ENCODE measurements at places on chromosomes 3 and 15.

DNA sequence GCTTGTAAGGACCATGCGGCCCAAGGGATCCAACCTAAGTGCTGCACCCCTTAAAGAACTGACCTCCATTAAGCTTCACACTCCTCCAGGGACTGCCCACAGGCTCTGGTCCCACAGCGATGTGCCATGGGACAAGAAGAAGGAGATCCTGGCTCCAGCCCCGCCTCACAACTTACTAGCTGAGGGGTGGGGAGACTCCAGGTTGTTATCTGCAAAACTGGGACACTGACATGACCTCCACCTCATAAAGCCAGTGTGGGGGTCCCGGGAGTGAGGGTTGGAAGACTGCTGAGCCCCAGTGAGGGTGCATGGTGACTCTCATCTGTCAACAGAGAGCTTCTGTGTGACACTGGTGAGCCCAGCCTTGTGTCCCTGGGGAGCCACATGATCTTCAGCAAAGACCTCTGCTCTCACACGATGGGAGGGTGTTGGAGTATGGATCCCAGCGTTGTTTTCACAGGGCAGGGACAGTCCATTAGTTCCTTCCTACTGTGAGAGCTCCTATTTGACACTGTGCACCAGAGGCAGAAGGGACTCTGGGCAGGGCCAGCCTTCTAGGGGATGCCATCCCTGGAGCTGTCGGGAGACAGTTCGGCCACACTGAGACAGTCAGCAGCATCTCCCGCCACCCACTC is 26.7 kb downstream of the EAF1 start:
- DNase-seq: no peak

DNA sequence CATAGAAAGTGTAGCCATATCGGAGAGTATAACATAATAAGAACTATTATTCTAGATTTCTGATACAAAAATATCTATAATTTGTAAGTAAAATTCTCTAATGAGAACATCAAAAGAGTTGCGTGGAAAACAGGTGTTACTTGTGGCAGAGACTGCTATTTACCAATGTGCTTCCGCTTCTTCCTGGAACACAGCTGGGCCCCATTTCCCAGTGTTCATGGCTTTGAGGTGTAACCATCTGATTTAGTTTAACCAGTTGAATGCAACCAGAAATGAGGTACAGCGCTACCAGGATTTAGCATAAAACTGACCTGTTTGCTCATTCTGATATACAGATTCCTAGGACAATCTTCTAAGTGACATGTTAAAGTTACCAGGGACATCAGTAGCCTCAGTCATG is 1055.2 kb downstream of the IGSF11 start:
- DNase-seq: no peak

DNA sequence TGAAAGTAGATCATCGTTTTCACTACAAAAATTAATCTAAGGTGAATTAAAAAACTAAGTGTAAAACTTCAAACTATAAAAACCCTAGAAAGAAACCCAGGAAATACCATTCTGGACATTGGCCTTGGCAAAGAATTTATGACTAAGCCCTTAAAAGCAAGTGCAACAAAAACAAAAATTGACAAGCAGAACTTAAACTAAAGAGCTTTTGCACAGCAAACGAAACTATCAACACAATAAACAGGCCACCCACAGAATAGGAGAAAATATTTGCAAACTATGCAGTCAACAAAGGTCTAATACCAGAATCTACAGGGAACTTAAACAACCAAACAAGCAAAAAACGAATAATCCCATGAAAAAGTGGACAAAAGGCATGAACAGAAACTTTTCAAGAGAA is 302.0 kb downstream of the CHST2 start:
- no peak for DNase-seq

GRCh38 chr15:29880341-29880740 is 58.1 kb upstream of the TJP1 start:
- no peak for DNase-seq

- DNase-seq: no peak
Measured at GRCh38 chr15:64105113-64105704, 9.4 kb downstream of the SNX1 start.

DNA sequence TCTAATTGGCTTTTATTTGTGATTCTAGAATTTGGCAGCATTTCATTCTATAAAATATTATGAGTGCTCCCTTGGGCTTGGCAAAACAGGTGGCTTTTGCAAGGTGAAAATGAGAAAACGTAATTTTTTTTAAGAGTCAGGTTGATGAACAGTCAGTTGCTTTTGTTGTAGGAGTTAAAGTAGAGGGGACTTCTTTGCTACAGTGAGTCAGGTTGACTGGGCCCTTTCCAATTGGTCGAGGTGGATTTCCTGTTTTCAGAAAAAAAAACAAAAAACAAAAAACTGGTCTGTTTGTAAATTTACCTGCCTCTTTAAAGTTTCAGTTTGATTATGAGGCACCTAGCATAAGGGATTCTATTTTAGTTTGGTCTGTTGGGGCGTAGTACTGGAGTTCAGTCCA is 1469.4 kb upstream of the GBE1 start:
- no peak for DNase-seq

GRCh38 chr3:5840056-5840455 is 652.5 kb downstream of the EDEM1 start:
- no peak for DNase-seq

GRCh38 chr3:151837057-151837456 is 23.1 kb downstream of the AADAC start:
- no peak for DNase-seq

GRCh38 chr3:138686771-138687221 is 78.2 kb downstream of the FAIM start:
- DNase-seq: no peak

GRCh38 chr3:53102601-53103147 is 27.6 kb downstream of the RFT1 start:
- no peak for DNase-seq

- DNase-seq: no peak
Measured at GRCh38 chr3:159616234-159616825, 372.3 kb upstream of the IL12A start.

- no peak for DNase-seq
Measured at GRCh38 chr15:98401029-98401428, 247.3 kb upstream of the IGF1R start.

- DNase-seq: peak; percentile 46
Measured at GRCh38 chr15:40282147-40282868, 556 bp downstream of the ANKRD63 start.

GRCh38 chr3:159322322-159322939 is 520.6 kb downstream of the MFSD1 start:
- DNase-seq: no peak

DNA sequence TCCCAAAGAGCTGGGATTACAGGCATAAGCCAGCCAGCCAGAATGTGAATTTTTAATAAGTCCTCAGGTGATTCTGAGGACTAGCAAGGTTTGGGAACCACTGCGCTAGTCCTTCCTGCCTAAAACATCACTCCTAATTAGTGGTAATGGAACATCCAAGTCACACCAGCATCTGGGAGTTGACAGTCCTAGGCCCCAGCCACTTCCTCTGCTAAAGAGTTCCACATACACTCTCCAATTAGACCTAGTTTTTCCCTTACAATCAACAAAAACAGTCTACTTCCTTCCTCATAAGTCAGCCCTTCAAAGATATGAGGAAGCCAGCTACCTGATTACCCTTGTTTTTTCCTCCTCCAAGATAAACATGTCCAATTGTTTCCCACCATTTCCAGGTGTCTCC is 78.1 kb downstream of the OXNAD1 start:
- no peak for DNase-seq

GRCh38 chr15:27867861-27868260 is 231.3 kb downstream of the OCA2 start:
- DNase-seq: no peak

DNA sequence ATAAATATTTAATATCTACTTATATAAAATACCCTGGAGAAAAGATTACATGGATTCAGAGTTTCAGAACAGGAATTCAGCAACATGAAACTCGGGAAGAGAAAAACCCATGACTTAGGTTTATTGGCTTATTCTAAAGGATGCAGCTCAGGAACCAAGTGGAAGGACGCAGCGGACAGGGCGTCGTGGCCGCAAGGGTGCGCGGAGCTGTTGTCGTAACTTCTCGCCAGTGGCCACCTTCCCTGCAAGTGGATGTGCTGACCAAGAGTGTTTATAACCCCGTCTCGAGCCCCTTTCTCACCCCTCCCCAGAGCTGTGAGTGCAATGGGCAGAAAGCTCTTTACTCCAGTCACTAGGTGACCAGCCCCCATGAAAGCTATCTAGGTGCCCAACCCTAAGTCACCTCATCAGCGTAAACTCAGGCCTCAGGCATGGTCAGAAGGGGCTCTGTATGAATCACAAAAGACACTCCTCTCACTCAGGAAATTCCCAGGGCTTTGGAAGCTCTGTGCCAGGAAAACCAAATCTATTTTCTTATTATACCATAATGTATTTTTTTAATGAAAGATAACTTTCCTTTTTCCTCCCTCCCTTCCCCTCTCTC is 77.3 kb downstream of the CHRNA7 start:
- DNase-seq: no peak

DNA sequence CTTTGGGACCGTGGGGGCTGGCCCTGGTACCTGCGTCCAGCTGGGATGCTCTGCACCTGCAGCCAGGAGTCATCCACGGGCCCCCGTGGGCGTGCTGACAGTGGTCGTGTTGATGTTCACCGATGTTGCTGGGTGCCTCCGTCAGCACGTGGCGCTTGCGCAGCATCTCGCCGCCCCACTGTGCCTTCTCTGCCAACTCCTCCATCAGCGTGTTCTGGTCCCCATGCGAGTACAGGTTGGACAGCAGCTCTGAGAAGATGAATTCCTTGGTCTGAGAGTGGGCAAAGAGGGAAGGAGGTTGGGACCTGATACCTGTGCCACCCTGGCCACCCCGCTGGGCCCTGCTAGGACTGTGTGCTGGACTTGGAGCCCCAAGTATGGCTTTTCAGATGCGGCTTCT is 61.4 kb downstream of the ADAMTS7 start:
- DNase-seq: no peak

GRCh38 chr15:91549581-91549980 is 303.9 kb upstream of the SLCO3A1 start:
- DNase-seq: no peak

DNA sequence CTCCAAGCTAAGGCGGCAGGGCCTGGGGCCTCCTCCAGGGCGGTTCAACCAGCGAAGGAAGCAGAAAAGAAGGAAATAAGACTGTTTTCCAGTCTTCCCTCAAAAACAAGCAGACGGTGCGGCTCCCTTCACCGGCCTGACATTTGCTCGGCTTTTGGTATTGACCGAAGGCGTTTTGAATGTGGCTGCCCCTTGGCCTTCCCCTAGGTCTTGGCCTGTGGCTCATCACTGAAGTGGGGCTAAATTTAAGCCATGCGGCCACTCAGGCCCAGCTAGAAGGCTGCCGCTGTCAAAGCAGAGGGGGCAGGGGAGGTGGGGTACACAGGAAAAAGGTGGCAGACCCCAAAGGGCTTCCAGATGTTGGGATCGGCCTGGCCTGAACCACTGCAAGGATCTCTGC is 86.2 kb downstream of the SRGAP3 start:
- DNase-seq: no peak

DNA sequence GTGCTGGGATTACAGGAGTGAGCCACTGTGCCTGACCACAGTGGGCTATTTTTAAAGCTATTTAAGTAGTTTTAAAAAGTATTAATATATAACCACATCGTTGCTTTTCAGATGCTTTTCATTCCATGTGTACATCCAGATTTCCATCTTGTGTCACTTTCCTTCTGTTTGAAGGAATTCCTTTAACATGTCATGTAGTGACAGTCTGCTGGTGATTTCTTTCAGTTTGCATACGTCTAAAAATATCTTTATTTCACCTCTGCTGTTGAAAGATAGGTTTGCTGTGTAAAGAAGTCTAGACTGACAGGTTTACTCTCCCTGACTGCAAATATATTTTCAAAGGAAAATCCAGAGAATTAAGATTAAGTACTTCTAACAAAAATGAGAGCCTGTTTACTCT is 12.2 kb downstream of the FAM240A start:
- DNase-seq: no peak

- DNase-seq: no peak
Measured at GRCh38 chr15:56251315-56252095, 7.8 kb upstream of the RFX7 start.

- DNase-seq: no peak
Measured at GRCh38 chr3:128011140-128011539, 41.1 kb upstream of the SEC61A1 start.

GRCh38 chr3:32859604-32860237 is 41.9 kb downstream of the TRIM71 start:
- DNase-seq: no peak

DNA sequence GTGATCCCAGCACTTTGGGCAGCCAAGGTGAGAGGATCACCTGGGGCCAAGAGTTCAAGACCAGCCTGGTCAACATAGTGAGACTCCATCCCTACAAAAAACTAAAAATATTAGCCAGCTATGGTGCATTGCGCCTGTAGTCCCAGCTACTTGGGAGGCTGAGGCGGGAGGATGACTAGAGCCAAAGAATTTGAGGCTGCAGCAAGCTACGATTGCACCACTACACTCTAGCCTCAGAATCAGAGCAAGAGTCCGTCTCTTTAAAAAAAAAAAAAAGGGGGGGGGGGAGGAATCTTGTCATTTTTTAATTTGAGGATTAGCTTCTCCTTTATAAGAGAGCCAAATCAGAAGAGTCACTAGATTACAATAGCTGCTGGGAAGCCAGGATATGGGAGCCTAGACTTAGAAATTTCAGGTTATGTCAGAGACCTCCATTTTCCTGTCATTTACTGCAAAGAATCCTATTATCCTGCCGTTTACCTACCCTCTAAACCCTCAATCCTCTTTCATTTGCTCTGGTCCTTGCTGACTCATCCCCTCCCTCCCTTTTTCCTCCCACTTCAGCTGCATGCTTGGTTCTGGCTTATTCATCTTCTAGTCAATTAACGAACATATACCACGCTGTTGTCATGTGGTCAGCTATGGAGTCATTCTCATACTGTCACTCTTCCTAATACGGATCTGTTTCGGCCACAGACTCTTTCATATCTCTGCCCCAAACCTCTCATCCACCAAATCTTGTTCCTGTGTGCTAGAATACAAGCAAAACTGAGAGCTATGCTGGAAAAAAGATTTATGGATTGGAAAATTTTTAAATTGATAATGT is 83.8 kb upstream of the PPIB start:
- DNase-seq: no peak

DNA sequence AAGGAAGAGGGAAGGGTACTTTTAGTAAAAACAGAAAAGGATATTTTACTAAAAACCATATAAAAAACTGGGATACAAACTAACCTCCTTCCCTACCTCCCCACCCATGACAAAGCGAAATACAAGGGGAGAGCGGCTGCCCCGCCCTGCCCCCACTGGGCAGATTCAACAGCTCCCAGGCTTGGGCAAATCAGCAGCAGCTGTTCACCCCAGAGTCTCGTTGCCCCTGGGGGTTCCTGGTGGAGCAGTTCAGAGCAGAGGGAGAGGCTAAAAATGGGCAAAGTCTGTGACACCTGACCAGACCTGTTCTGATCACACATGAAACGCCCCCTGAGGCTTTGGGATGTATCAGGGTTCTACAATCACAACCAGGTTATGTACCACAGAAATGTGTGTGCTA is 2.5 kb upstream of the ETFA start:
- DNase-seq: no peak

- no peak for DNase-seq
Measured at GRCh38 chr3:113231827-113232253, 20.5 kb downstream of the BOC start.

GRCh38 chr3:86942206-86942605 is 48.7 kb downstream of the VGLL3 start:
- DNase-seq: no peak

- no peak for DNase-seq
Measured at GRCh38 chr3:129911261-129911861, 17.9 kb upstream of the TMCC1 start.
